ENCODE measurements at places on chromosomes 6 and 20.

- no peak for DNase-seq
Observed at GRCh38 chr6:35780719-35781118, at the start of gene CLPSL1. Gene CLPSL1 (plus strand): TSS chr6:35781019. CDS start chr6:35781111, 92 bp downstream.

DNA sequence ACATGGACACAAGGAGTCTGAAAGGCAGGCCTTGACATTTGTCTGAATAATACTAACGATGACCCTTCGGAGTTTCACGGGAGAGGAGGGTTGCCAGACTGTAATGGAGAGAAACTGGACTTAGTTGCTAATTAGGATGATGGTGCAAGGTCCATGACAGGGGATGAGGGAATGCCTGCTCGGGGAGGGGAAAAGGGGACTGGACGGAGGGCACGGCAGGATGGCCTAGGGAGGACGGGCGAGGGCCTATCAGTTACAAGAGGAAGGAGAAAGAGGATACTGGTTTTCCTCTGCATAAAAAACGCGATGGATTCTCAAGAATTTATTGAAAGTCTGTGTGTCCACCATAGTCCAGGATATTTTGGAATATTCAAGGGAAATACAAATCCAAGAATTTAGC, 42.7 kb downstream of the IRAK1BP1 start:
- no peak for DNase-seq

DNA sequence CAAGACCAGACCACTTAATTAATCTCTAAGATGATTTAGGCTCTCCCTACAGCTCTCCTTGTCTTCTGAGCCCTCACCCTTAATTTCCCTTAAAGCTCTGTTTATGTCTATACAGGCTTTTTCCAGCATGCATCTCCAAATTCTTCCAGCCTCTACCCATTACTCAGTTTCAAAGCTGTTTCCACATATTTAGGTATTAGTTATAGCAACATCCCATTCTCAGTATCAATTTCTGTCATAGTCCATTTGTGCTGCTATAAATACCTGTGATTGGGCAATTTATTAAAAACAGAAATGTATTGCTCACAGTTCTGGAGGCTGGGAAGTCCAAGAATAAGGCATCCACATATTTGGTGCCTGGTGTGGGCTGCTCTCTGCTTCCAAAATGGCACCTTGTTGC, 2.3 kb upstream of the SERPINB1 start:
- no peak for DNase-seq

GRCh38 chr20:44938637-44939036, 21.6 kb downstream of the TOMM34 start:
- DNase-seq = no peak

- no peak for DNase-seq
Observed at GRCh38 chr20:48012401-48012974, 227.2 kb upstream of the SULF2 start.

Measured in activated naive CD4-positive, alpha-beta T cell (primary cell).